ENCODE measurements at places on chromosomes 7 and 10.

DNA sequence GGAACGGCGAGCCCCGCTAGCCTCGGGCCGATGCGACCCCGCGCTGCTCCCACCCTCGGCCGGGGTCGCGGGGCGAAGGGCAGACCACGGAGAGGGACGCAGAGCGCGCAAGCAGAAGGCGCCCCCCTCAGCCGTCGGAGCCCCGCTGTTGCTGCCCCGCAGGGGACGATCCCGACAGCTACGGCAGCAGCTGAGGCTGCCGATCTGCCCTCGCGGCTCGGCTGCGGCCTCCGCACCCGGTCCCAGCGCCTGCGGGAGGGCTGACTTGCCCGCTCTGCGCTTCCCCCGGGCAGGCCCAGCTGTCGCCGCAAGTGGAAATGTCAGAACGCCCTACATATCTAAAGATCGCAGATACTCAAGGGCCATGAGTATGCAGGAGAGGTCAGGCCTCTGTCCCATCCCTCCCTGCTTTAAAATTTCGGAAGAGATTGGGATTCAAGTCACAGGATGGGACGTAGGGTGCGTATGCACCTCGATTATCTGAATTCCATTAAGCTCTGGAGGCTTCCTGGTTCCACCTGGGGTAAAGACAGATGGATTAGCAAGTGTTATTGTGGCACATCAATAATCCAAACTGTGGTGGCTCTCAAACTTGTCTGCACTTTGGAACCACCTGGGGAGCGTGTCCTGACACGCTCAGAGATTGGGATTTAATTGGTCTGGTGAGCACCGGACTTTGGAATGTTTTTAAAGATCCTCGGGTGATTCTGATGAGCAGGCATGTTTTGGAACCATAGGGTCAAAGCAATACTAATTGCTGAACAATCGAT lies at the start of gene CRPPA:
CRPPA (minus strand) TSS at position 206 of the 770 bp plus-strand sequence. CDS start 216 bp downstream, outside the sequence.
- DNase-seq, result no peak

DNA sequence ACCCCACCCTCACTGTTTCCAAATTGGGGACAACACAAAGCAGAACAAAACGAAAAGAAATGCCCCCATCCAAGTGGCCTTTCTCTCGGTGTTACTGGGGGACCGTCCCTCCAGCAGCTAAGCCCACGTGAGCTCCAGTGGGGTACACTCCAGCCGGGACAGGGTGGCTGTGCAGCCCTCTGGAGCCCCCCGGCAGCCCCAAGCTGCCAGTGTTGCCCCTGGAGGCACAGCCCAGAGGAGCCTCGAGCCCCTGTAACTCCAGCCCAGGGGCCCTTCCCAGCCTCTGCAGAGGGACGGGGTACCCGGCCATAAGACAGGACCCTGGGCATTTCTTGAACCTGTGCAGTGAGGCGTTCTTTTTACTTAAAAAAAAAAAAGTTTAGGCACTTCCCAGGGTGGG lies 124.5 kb upstream of the KCTD7 start:
- DNase-seq, result no peak

DNA sequence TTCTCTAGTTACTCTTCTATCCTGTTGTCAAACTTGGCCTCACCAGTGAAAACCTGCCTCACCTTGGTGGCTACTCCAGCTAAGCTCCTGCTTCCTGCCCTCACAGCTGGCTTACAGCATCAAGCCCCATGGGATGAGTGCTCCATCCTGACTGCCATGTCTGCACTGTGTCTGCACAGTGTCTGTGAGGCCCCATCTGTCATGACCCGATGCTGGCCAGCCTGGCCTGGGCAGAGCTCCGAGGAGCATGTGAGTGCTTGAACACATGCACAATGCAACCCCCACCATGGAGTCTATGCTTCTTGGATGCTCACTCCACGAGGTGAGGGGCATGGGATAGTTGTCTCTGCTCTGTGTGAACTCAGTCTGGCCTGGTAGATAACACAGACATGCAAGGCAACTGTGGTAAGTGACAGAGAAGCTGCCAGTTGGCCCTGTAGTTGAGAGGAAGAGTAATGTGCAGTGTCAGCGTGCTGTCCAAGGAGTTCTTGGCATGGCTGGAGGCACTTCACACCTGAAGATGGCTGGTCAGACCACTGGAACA lies 207.1 kb upstream of the ZNF32 start:
- no peak for DNase-seq

DNA sequence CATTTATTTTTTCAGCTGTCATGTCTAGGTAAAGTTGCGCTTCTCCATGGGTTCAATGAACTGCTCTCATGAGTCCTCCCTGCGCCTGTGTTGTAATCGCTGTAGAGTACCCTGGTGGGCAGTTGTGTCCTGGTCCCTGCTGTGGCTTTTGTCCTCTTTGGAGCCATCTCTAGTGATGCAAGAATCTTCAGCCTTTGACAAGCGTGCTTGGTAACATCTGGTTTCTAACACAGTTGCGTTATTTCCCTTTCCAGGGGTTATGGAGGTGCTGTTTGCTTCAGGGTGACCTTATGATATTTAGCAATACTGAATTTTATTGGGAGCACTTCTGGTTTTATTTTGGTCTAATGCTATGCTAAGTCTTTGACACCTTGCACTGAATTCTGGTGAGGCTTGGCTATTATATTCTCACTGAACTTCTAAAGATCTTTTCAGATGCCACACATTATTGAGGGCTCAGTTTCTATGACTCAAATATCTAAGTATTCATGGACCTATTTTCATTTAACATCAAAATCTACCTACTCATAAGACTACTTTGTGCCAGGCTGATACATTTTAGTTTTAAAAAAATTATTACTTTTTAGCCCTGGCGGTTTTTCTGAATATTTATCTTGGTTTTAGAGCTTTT lies 88.6 kb downstream of the FANK1 start:
- no peak for DNase-seq

- DNase-seq, result no peak
Measured at GRCh38 chr7:7577888-7578287, 11.2 kb downstream of the MIOS start.

GRCh38 chr10:7956508-7956907 lies 98.0 kb upstream of the GATA3 start:
- DNase-seq, result no peak

GRCh38 chr10:96463562-96463961 lies 50.2 kb downstream of the TLL2 start:
- DNase-seq, result no peak

GRCh38 chr7:32206987-32207386 lies 136.8 kb upstream of the PDE1C start:
- no peak for DNase-seq

DNA sequence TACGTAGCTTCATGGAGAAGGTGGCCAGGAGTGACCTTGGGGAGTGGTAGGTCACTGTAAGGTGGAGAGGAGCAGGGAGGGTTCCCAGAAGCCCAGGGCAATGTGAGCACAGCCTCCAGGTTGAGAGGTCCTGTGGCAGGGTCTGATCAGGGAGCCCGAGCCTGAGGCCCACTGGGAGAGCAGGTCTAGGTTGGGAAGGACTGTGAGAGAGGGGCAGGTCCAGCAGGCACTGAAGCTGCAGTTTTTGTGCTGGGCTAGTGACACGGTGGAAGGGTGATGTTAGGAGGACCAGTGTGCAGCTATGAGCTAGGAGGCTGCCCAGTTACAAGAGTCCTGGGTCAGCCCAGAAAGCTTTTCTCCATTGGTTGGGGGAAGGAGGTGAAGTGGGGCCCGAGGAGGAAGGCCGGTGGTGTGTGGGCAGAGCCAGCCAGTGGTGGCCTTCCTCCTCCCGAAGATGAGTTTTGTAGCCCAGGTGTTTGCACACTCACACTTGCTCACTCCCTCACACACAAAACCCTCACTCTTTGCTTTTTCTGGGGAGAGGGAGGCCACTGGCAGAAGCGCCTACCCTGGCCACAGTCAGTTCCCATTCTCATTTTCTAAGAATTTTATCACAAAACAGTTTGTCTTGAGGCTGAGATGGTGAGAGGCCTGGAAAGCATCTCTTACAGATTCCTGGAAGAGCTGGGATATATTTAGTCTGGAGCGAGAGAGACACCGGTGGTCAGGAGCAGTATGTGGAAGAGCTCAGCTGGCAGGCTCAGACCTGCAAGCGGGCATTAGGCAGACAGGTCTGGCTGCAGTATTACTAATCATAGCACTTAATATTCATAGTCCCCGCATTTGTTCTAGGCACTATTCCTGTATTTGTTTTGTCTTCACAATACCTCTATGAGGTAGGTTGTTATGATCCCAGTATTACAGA lies 57.1 kb downstream of the ZNF467 start:
- no peak for DNase-seq

DNA sequence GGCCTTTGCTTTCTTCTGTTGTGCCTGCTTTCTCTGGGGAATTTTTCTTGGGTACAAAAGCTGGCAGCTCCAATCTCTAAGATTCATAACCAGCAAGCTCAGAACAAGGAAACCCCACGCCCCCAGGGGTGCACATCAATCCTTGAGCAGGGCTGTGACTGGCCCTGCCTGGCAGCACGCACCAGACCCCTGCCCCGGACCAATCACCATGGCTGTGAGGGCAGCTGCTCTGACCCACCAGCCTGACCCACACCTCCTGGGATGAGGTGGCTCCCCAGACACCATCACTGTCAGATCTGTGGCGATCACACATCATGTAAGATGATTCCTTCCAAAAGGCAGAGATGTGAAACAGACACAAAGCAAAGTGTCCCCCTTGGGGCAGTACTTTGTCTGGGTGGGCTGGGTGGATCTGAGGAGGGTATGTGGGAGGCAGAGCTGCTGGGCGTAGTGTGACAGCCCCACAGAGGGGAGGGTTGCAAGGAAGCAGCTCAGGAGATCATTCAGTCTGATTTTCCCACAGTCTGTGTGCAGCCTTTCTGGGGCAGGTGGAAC lies 175.5 kb upstream of the SHH start:
- no peak for DNase-seq

DNA sequence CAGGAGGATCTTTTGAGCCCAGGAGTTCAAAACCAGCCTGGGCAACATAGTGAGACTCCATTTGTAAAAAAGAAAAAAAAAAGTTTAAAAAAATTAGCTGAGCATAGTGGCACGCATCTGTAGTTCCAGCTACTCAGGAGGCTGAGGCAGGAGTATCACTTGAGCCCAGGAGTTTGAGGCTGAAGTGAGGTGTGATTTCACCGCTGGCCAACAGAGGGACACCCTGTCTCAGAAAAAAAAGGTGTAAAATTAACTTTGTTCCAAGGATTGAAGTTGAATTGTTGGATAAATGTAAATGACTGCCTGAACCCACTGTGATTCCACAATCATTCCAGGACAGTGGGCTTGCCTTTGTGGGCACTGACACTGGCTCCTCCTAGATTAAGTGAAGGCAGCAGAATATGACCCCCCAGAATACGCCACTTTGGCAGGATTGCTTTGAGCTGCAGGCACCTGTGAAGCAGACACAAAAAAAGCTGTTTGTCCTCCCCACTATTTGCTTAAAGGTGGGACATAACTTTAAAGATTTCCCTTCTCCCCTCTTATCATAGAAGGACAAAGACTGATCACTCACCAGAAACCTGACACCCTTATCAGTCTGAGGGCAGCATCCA lies 57.2 kb upstream of the FOXI2 start:
- no peak for DNase-seq

DNA sequence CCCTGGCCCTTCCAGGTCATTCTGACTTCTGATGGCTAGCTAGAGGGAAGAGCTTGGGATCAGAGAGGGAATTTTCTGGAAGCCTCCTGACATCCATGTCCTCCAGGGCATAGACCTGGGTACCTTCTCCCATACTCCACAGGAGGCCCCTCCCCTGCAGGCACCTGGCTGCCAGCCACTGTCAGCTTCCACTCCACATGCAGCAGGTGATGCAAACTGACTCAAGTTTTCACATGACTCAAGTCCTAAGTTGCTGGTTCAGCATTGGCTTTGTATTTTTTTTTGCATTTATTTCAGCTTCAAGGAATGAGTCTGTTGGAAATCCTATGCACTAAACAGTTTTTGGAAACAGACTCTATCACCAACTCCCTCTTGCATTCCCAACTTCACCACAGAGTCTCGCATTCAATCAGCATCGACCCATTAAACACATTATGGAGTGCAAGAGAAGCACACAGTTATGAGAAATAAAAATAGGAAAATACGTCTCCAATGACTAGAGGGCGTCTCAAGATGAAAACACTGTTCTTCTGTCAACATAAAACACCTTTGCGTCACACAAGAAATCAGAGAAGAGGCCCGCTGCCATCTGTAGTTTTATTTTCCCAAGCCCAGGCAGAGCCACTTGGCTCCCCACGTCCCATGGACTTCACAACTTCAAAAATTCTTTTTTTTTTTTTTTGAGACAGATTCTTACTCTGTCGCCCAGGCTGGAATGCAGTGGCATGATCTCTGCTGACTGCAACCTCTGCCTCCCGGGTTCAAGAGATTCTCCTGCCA lies 362.6 kb upstream of the MGMT start:
- no peak for DNase-seq

DNA sequence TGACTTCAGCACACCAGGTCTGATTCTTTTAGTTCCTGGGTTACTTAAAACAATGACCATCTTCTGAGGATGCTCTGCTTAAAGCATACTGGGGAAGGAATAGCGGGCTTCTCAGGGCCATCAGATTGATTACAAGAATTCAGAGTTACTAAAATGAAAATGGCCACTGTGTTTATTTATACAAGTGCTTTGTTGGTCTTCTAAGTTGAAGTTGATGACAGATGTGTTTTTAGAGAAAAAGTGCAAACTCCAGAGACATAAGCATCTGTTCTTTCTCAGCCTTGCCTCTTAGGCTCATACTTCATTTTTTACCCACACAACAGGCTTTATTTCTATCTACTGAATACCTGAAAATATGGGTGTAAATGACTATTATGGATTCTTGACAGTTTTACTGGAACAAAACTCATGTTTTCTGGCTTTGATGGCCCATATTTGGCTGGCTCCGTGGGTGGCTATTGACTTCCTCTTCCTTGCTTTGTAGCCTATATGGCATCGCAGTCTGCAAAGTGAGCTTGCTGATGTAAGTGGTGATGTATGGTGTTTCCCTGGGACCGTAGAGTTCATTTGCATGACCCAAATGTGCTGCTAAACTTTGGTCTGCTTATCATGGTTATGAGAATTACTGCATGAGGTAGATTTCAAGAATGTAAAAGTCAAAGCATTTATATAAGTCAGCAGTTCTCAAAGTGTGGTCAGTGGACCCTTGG lies 121.3 kb downstream of the BMPER start:
- no peak for DNase-seq

- DNase-seq, result no peak
Measured at GRCh38 chr10:103111918-103112877, 80.9 kb downstream of the NT5C2 start.

Data from glomerular endothelial cell (primary cell).